ENCODE measurements at places on chromosomes 4 and X.

GRCh38 chrX:12777670-12778069 lies 13.5 kb upstream of the PRPS2 start:
- no peak for DNase-seq
- H3K27ac ChIP-seq, result no peak overlapping the region
- H3K4me3 ChIP-seq, result no peak overlapping the region
- H3K4me1 ChIP-seq, result no peaks in the 10 kb centered on the region
- H3K27me3 ChIP-seq, result no peaks in the 10 kb centered on the region

DNA sequence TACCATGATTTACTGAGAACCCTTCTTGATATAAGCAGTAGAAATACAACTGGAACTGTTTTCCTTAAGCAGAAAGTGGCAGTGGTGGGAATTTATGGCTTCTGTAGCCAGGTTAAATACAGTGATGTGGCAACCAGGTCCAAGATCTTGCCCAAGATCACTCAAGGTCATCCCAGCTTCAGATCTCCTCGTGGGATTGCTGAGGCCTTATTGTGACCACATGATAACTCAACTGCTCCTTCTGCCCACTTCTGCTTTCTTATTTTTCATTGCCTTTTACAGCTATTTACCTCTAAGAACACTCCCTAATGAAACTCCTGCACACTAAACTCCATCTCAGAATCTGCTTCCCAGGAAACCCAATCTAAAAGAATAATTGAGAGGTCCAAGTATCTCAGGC lies 12.4 kb upstream of the CYBB start:
- peaks cover 37% of the 10 kb centered on the region for H3K4me1 ChIP-seq
- H3K27me3 ChIP-seq, result no peaks in the 10 kb centered on the region
- H3K27ac ChIP-seq, result no peak overlapping the region
- no peak overlapping the region for H3K4me3 ChIP-seq
- DNase-seq, result no peak

- peak; percentile 37 for DNase-seq
- H3K27me3 ChIP-seq, result no peaks in the 10 kb centered on the region
- no peaks in the 10 kb centered on the region for H3K4me1 ChIP-seq
- H3K4me3 ChIP-seq, result no peak overlapping the region
Measured at GRCh38 chrX:58025979-58026378, 115.7 kb upstream of the ZXDA start.

DNA sequence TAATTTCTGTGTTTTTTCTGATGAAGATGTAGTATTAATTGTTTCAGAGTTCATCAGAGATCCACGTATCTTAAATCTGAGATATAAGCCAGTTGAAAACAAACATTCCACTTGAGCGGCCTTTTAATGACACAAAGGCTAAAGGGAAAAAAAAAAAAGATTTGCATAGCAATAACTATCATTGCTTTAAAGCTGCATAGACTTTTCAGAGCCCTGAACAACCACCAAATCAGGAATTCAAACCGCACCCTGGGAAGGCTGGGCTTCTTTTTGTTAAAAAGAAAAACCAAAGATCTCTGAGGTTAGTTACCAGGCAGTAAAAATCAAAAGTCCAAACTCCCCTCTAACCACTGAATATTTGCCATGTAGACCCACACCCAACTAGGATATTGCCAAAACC lies 206.0 kb downstream of the HHIP start:
- no peaks in the 10 kb centered on the region for H3K27me3 ChIP-seq
- no peak overlapping the region for H3K27ac ChIP-seq
- H3K36me3 ChIP-seq, result no peaks in the 10 kb centered on the region
- H3K4me1 ChIP-seq, result no peaks in the 10 kb centered on the region

- no peaks in the 10 kb centered on the region for H3K27me3 ChIP-seq
- no peaks in the 10 kb centered on the region for H3K4me1 ChIP-seq
- no peak for DNase-seq
- H3K36me3 ChIP-seq, result no peaks in the 10 kb centered on the region
- H3K27ac ChIP-seq, result no peak overlapping the region
- no peak overlapping the region for H3K4me3 ChIP-seq
Measured at GRCh38 chr4:145888393-145888792, 50.2 kb downstream of the ZNF827 start.

DNA sequence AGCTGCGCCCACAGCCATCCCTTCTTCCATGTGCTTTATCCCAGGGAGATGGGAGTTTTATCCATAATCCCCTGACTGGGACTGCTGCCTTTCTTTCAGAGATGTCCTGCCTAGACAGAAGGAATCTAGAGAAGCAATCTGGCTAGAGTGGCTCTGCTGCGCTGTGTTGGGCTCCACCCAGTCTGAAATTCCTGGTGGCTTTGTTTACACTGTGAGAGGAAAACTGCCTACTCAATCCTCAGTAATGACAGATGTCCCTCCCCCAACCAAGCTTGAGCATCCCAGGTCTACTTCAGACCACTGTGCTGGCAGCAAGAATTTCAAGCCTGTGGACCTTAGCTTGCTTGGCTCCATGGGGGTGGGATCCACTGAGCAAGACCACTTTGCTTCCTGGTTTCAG lies 116.9 kb upstream of the AR start:
- no peaks in the 10 kb centered on the region for H3K4me1 ChIP-seq
- no peaks in the 10 kb centered on the region for H3K27me3 ChIP-seq
- H3K4me3 ChIP-seq, result no peak overlapping the region
- H3K36me3 ChIP-seq, result no peaks in the 10 kb centered on the region

- no peak overlapping the region for H3K4me3 ChIP-seq
- no peaks in the 10 kb centered on the region for H3K27me3 ChIP-seq
Measured at GRCh38 chr4:155506745-155507144, 130.0 kb upstream of the MAP9 start.

DNA sequence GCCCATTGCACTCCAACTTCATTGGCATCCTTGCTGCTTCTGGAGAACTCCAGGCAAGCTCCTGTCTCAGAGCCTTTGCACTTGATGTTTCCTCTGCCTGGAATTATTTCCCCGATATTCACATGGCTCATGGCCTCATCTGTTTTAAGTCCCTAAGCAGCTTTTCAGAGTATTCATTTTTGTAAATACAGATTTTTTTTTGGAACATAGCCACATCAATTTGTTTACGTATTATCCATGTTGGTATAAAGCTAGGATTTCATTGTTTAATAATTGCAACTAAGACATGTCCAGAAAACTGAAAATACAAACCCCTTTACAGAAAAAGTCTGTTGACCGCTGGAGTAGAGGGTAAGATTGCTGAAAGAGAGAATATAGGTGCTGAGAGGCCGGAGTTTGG lies 142.0 kb downstream of the CAMK2D start:
- no peak for DNase-seq
- H3K27ac ChIP-seq, result no peak overlapping the region
- H3K4me1 ChIP-seq, result no peaks in the 10 kb centered on the region
- no peaks in the 10 kb centered on the region for H3K36me3 ChIP-seq

DNA sequence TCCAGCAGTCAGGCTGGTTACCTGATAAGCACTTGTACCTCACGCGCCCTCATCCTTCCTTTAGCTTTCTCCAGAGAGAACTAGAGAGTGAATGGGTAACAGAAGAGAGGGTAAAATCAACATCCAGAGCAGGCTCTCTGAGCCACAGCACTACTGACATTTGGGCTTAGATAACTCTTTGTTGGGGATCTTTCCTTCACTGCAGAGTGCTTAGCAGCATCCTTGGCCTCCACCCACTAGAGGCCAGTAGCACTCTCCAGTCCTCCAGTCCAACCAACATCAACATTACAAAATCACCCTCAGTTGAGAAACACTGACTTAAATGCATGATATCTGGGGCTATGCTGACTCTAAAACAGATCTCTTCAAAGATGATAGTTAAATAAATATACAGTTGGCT lies 220.7 kb downstream of the TACR3 start:
- DNase-seq, result no peak
- H3K27me3 ChIP-seq, result no peaks in the 10 kb centered on the region
- H3K4me3 ChIP-seq, result no peak overlapping the region
- no peaks in the 10 kb centered on the region for H3K4me1 ChIP-seq
- no peak overlapping the region for H3K27ac ChIP-seq
- no peaks in the 10 kb centered on the region for H3K36me3 ChIP-seq

DNA sequence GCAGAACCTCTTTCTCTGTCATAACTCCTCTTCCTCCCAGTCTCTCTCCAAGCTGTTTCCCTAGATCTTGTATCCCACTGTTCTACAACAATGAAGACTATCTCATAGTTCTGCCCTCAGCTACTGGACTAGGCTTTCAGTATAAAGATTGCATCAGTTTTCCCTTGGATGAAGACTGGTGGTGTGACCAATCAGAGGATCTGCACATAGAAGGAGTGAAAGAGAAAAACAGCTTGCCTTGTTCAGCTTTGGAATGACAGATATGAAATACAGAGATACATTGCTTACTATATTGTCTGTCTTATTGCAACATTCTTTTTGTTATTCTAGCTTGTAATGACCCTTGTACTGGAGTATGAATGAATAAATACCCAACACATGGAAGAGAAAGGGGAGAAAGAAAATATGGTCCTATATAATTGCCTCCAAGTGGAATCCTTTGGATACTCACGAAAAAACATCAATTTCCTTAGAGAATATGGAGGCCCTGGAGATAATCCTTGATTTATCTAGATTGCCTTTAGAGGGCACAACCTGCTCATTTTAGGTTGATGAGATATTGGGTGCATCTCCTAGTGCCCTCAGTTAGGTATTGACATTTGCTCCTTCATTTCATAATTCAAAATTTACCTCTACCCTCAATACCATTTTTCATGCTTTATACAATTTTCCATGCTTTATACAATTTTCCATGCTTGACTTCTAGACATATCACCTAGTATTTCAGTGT lies 395.8 kb downstream of the NAF1 start:
- H3K4me3 ChIP-seq, result no peak overlapping the region
- H3K4me1 ChIP-seq, result no peaks in the 10 kb centered on the region
- no peak for DNase-seq
- H3K36me3 ChIP-seq, result no peaks in the 10 kb centered on the region
- H3K27ac ChIP-seq, result no peak overlapping the region
- no peaks in the 10 kb centered on the region for H3K27me3 ChIP-seq

DNA sequence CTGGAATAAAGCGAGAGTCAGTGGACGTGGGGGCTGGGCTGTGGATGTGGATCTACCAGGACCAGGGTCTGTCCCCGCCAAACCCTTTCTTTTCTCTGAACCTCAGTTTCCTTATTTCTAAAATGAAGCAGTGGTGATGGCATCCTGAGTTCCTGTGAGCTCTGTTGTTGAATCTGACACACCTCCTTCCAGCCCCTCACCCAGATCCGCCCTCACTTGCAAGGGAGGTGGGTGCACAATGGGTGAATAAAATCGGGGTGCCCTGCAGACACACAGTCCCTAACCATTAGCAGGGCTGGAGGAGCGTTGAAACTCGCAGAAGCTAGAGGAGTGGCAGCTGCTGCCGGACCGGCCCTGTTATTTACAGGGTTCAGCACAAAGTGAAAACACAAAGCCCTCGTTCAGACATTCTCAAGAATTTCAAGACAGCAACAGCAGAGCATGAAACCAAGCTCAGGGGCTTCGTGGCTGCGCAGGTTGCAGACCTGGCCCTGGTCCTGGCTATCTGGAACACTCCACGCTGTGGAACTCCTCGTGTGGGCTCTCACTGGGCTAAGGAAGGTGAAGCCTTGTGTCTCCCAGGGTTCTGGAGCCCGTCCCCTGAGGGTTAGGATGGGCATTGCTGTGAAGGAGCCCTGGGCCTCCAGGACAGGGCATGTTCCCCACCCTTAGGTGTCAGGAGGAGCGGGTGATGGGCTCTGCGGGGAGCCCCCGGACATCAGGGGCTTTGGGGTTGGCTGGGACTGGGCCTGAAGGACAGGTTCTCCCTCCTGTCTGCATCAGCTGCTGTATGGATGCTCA lies 42.9 kb downstream of the PSAPL1 start:
- DNase-seq, result no peak
- H3K27me3 ChIP-seq, result no peaks in the 10 kb centered on the region
- no peaks in the 10 kb centered on the region for H3K4me1 ChIP-seq
- H3K36me3 ChIP-seq, result no peaks in the 10 kb centered on the region

GRCh38 chr4:5220028-5220427 lies 168.7 kb downstream of the STK32B start:
- no peak overlapping the region for H3K27ac ChIP-seq
- H3K4me1 ChIP-seq, result no peaks in the 10 kb centered on the region
- H3K4me3 ChIP-seq, result no peak overlapping the region
- DNase-seq, result peak; percentile 38
- no peaks in the 10 kb centered on the region for H3K36me3 ChIP-seq
- no peaks in the 10 kb centered on the region for H3K27me3 ChIP-seq

DNA sequence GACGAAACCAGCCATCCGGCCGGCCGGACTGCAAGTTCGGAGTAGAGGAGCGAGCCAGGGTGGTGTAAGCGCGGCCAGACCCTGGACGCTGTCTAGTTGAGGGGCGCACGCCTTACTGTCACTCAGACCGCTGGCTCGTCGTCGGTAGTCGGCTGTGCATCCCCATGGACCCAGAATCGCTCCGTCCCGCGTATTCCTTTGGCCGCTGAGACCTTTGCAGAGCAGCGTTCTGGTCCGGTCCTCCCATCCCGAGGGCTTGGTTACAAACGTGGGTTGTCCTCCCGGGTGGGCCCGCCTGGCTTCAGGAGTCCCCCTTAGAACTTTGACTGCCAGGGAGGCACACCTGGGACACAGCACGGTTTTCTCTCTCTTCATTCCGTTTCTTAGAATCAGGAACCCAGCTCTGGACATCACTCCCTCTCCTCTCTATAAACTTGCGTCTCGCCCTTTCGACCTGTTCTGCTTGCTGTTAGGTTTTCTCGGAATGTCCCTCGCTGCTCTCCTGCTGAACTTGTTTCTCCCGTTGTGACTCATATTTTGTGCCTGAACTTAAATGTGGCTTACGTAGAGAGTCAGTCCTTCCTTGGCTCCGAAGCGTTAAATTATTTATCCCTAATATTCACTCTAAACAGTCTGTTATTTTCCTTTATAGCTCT lies 672 bp downstream of the PGM2 start:
- H3K27me3 ChIP-seq, result no peaks in the 10 kb centered on the region
- DNase-seq, result no peak

DNA sequence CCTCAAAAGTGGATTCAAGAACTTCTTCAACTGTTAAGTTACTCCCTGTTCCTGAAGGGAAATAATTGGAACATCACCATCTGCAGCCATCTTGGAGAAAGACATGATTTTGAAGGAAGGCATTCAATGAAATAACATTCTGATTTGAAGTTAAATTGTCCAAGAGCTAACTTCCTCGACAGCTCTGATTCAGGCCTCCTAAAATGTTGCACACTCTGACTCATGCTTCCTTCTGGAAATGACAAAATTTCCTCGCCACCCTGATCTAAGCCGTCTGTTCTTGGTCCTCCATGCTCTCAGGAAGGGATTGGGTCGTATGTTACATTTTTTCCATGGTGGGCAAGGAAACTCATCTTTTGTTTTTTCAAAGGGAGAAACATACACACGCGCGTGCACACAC lies 496.9 kb upstream of the DIPK2B start:
- H3K27ac ChIP-seq, result no peak overlapping the region
- H3K36me3 ChIP-seq, result no peaks in the 10 kb centered on the region
- H3K27me3 ChIP-seq, result no peaks in the 10 kb centered on the region
- H3K4me1 ChIP-seq, result no peaks in the 10 kb centered on the region
- no peak for DNase-seq
- no peak overlapping the region for H3K4me3 ChIP-seq

- no peaks in the 10 kb centered on the region for H3K4me1 ChIP-seq
- no peak overlapping the region for H3K4me3 ChIP-seq
- no peaks in the 10 kb centered on the region for H3K36me3 ChIP-seq
- H3K27ac ChIP-seq, result no peak overlapping the region
- DNase-seq, result no peak
- no peaks in the 10 kb centered on the region for H3K27me3 ChIP-seq
Measured at GRCh38 chrX:25976683-25977310, 161.3 kb upstream of the MAGEB18 start.
